ENCODE measurements at places on chromosomes 5 and 9.
A peak's percentile ranks its signal among the peaks of the same experiment; 100 is the strongest.

DNA sequence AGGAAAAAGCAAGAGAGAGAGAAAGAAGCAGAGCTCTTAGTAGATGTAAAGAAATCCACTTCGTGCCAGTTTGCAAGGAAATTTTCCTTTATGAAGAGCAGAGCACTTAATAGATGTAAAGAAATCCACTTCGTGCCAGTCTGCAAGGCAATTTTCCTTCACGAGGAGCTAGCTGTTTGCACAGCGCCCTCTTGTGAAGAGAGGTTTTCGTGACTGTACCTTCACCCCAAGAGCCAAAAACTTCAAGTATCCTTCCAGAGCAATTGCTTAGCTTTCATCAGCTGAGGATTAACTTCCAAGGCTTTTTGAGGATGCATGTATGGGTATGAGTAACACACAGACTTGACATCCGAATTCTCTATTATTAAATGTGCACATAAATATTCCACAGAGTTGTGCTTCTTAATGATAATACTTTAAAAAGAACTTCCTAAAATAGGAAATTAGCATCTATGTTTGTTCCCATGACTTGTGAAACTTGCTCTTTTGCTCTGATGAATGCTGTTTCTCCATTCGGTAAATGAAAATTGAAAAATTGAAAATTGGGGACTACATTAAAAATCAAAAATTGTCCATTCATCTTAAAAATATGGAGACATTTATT lies 525.6 kb downstream of the PDE4D start:
- DNase-seq, result peak; percentile 54

- no peak for DNase-seq
These were observed 355.0 kb downstream of the DRD1 start for GRCh38 chr5:175088963-175089362.

GRCh38 chr5:167940911-167941310 lies 350.5 kb upstream of the WWC1 start:
- DNase-seq, result no peak

DNA sequence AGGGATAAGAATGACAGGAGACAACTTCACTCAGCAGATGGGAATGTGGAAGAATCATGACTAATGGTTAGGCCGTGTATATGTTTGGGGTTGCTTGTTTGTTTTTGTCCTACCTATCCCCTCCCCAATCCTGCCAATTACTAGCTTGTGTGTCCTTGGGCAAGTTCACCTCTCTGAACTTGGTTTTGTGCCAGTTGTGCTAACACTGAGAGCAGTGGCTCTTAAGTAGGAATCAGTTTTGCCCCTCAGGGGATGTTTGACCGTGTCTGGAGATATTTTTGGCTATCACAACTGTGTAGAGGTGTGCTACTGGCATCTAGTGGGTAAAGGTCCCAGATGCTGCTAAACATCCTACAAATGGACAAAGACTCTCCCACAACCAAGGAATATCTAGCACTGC lies 287.0 kb downstream of the DMRT2 start:
- DNase-seq, result no peak

DNA sequence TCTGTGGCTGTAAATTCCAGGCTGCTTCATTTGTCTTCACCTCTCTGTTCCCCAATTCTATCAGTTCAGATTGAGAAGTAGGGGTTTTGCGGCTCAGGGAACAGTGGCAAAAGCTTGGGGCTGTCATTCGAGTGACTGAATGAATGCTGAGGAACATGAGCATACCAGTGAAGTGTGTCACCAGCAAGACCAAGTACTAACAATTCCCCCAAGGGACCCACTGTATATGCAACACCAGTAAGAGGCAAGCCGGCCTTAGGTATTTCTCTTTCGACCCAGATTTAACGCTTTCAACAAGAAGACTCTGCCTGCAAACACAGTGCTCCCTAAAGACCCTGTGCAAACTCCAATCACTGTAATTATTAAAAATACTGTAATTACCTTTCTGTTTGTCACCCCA lies 25.8 kb downstream of the KLHL3 start:
- no peak for DNase-seq

DNA sequence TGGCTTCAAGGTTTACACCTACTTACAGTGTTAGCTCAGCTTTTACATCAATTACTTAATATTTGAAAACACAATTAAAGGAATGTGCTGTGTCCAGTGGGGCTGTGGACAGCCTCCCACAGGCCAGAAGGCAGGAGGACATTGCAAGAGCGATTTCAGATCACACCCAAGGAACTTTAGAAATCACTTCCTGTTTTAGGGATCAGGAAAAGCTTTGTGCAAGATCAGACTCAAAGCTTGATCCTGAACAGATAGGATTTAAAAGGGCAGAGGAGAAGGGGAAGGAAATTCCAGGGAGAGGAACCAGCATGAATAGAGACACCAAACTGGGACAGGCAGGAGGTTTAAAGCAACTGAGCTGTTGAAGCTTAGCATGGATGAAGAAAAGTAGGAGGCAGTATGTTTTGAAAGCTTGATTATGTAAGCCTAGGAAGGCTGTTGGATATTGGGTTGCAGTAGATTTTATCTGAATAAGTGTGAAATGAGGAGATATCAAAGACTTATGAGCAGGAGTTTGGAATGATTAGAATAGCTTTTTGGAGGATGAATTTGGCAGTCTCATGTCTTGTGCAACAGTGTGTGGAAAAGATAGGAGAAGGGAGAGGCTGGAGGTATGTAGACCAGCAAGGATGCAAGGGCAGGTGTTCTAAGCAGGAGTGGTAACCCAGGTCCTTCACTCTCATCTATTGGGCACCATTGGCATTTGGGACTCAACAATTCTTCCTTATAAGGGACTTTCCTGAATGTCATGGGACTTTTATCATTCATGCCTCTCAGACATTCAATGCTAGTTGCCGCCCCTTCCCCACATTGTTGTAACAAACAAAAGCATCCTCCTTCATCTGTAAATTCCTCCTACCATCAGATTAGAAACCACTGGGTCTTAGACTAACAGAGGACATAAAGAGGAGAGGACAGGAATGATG lies 123.5 kb downstream of the TARS1 start:
- no peak for DNase-seq

- DNase-seq, result no peak
These were observed 161.8 kb downstream of the PJA2 start for GRCh38 chr5:109247986-109248385.

DNA sequence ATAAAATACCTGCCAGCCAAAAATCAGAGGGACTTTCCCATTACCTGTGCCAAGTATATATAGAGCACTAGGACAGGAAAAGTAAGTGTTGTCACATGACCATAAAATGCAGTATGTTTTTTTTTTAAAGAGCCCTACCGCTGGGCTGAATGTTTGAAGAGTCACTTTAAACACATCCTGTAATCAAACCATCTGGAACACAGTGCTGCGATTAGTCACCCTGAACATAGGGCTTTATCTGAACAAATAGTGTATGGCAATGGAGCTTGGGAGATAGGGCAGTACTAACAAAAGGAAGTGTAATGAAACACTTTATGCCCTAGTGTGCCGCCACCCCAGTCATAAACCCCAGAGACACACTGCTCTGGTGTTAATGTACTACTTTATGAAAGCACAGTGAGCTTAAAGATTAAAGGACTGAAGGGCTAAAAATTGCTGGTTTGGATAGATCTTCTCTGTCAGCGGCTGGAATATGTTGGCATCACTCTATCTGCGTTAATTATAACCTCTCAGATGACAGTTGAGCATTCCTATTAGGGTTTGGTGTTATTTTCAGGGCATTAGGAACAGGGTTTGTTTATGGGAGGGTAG lies 90.4 kb downstream of the ZNF608 start:
- no peak for DNase-seq

DNA sequence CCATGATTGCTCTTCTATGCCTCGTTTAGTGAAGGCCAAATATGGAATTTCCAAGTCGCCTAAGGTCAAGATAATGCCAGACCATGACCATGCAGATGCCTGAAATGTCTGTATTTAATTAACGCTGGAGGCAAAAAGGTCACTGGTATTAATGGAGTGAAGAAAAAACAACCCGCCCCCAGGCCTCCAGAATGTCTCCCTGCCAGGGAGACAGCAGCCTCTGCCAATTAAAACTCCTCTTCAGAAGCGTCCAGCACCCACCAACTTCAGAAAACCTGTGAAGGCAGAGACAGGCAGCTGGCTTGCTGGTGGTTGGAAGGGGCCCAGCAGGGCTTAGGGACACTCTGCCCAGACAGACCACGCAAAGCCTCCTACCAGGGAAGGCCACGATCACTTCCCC lies 94.4 kb downstream of the VAV2 start:
- DNase-seq, result no peak

GRCh38 chr5:41346609-41347008 lies 133.3 kb upstream of the C6 start:
- no peak for DNase-seq

GRCh38 chr9:132167192-132167591 lies 5.3 kb downstream of the NTNG2 start:
- no peak for DNase-seq

GRCh38 chr9:32456564-32456963 lies 69.4 kb downstream of the RIGI start:
- no peak for DNase-seq

DNA sequence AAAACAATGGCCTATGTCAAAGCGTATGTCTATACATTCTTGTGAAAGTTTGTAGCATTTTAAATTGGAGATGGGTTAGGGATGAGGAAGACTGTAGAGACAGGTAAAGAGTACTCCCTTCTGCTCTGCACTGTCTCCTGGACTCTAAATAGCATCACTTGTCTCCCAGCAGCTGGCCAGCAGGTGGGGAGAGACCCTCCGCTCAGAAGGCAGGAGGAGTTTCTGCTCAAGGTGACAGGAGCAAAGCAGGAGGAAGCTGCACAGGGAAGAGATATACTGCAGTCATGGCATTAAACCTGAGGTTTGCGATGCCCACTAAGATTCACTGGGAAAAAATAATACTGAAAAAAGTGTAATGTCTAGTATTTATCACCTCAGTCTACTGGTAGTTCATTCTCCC lies 10.7 kb upstream of the ASTN2 start:
- DNase-seq, result no peak

GRCh38 chr5:354581-355378 lies 33.3 kb downstream of the AHRR start:
- DNase-seq, result no peak

DNA sequence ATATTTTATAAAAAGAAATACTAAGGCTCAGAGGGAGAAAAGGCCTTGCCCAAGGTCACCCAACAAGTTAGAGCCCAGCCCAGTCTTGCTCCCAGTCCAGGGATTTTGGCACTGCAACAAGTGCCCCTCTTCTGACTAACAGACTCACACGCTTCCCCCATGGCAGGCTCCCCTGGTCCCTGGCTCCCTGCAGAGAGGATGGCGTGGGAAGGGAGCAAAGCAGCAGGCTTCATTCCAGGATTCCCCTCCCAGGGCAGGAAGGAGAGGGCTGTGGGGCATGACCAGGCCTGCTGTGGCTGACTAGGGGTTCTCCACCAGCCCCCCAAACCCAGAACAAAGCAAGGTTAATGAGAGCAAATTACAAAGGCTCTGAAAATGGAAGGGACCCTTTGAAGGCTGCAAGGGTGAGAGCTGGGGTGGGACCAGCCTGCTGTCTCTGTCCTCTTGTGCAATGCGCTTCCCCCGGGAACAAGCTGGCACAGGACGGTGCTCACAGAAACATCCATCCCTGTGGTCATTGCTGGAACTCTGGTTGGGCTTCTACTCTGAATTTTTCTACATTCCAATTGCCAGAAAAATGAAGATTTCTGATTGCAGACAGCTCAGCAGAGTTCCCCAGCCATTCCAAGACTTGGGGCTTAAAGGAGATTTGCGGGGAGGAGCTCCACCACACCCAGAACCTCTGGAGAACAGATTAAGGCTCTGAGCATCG lies 37.1 kb upstream of the FAT2 start:
- no peak for DNase-seq

- peak; percentile 9 for DNase-seq
These were observed 46.0 kb downstream of the CDO1 start for GRCh38 chr5:115770466-115770865.

DNA sequence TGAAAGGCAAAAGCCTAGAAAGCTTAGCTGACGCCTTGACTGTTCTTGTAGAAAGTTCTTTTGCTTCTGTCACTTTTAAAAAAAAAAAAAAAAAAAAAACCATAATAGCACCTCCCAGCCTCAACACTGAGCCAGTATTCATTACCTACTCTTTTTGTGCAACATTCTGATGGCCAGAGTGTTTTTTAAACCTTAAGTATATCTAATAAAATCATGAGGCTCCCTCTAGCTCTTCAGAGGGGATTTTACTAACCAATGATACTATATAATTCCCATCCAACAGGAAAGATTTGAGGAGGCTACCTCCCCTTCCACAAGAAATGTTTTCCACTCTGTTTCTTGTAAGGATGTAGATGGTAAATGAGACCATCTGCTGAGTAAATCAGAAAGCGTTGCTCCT lies 3.9 kb downstream of the BNC2 start:
- no peak for DNase-seq

GRCh38 chr5:80820685-80821084 lies 139.5 kb upstream of the RASGRF2 start:
- DNase-seq, result no peak

GRCh38 chr5:158139161-158139560 lies 280.2 kb upstream of the CLINT1 start:
- DNase-seq, result no peak

- no peak for DNase-seq
These were observed 269.9 kb upstream of the TUSC1 start for GRCh38 chr9:25948182-25948581.

DNA sequence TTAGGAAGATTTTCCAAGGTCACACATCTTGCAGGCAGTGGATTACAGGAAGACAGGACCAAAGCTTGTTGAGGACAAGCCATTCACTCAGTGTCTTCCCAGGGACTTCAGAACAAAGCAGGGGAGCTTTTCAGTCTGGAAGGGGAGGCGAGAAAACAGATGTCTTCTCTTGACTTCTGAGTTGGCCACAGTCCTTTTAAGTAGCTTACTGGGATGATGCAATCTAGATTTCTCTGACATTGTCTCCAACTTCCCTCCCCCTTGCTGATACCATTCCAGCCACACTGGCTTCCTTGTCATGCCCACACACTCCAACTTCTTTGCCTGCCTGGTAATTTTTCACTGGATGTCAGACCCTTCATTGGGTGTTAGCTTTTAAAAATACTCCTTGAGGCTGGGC lies 174.2 kb upstream of the TBC1D2 start:
- DNase-seq, result no peak

- DNase-seq, result no peak
These were observed 71.0 kb upstream of the TBCA start for GRCh38 chr5:77847129-77847460.

DNA sequence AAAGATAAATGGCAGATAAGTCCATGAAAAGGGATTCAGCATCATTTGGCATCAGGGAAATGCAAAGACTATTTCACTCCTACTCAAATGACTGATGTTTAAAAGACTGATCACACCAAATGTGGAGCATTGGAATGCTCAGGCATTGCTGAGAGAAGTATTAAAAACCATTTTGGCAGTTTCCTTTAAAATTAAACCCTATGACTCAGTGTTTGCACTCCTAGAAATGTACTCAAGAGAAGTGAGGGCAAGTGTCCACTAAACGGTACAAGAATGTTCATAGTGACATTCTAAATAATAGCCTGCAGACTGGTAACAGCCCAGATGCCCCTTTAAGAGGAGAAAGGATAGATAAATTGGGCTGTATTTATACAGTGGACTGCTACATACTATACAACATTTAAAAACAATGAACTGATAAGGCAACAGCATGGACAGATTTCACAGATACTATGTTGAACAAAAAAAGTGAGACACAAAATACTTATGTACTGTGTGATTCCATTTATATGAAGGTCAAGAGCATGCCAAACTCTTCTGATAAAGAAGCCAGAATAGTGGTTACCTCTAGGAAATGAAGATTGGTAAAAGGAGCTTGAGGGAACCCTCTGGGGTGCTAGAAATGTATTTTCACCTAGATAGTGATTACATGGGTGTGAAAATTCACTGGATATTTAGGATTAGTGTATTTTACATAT lies 24.6 kb downstream of the APC start:
- no peak for DNase-seq

- no peak for DNase-seq
These were observed 18.6 kb downstream of the CTNNAL1 start for GRCh38 chr9:108994695-108995094.
